ENCODE measurements at places on chromosomes 5 and 9. TPM values are rescaled to one million over a fixed set of nuclear protein-coding genes. Genes with fewer than 3 reads are reported as not detected.

The LPAR1 gene
- 5.2 TPM for polyA plus RNA-seq

The CXCL14 gene
- polyA plus RNA-seq = 2.5 TPM

The TMEM171 gene
- polyA plus RNA-seq = 0.16 TPM

The LHX3 gene
- polyA plus RNA-seq = not detected

The NR5A1 gene
- 0.02 TPM for polyA plus RNA-seq

The ESM1 gene
- polyA plus RNA-seq = 7.5 TPM

The SPINK4 gene
- polyA plus RNA-seq = not detected

The C5orf52 gene
- 0.09 TPM for polyA plus RNA-seq

The MAMDC2 gene
- polyA plus RNA-seq = 11.2 TPM

The PIP5K1B gene
- polyA plus RNA-seq = 6.6 TPM

The AGXT2 gene
- not detected for polyA plus RNA-seq

The DND1 gene
- 1.5 TPM for polyA plus RNA-seq

The DCAF10 gene
- 8.3 TPM for polyA plus RNA-seq

The WNT8A gene
- not detected for polyA plus RNA-seq

The INSL6 gene
- not detected for polyA plus RNA-seq

The TAF1L gene
- 0.01 TPM for polyA plus RNA-seq

The SEMA4D gene
- 31.9 TPM for polyA plus RNA-seq

All from lung (tissue), 17 donors.